Stimulated activated memory B cell treated with anti-CD40 and anti-IgM and Interleukin-4, amounts not matched to agents 10 μg/mL and 1 μg/mL and 100 μg/mL, for 72 hours (primary cell): ENCODE measurements at places on chromosomes 7 and 10.

GRCh38 chr10:102678842-102679289 is 34.6 kb downstream of the TRIM8 start:
- ATAC-seq, result peak; percentile 46

DNA sequence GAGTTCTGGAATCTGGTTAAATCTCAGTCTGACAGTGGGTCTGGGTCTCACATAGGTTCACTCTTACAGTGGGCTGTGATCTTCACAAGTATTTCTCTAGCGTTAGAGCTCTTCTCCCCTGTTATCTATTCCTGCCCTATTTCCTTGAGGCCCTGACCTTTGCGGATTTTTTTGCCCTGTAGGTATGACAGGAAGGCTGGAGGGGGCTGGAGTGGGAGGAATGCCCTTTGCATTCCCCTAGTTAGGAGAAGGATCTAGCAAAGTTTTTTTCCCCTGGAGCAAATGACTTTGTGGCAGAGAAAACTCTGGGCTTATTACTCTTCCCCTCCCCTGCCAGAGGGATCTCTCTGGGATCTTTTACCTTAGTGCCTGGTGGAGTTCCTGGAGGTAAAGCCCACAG is 49.2 kb downstream of the GALNT11 start:
- no peak for ATAC-seq

- ATAC-seq, result no peak
Measured at GRCh38 chr10:88045096-88045495, 181.7 kb downstream of the PTEN start.

- ATAC-seq, result no peak
Measured at GRCh38 chr10:30115626-30115940, 56.2 kb upstream of the JCAD start.

- no peak for ATAC-seq
Measured at GRCh38 chr10:124428207-124428777, 9.6 kb upstream of the OAT start.

DNA sequence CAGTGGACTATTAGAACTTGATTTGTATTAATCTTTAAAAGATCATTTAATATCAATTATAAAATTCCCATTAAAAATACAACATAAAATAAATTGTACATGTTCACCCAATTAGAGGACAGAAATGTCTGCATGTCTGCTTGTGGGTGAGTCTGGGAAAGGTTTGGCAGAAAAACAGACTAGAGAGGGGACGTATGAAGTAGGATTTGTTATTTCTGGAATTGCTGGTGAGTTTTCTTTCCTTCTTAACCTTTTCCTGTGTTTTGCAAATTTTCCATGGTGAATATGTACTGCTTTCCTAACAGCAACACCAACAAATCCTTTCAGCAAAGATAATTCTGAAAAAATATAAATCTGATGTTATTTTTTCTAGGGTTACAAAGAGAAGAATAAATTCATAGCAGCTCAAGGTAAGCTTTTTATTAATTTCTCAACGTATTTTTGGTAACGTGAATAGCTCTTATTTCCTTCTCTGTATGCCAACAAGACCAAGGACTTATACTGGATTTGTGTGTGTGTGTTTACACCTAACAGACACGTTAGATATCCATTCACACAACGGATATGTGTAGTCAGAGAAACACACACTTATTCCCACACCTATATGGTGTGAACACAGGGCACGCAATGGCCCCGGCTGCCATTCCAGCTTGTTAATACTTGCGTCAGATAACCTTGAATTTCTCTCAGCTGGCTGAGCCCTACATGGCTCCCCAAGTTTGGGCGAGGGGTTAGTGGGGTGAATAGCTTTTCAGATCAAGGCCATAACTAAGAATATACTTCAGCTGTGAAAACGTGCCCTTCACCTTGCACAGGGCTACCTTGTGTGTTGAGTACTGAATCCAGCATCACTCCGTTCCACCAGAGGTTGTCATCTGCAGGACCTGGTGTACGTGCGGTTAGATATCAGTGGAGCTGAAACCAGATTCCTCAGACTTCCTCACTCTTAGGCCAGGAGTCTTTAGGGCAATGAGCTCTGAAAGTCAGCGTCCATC is 64.6 kb downstream of the MKI67 start:
- ATAC-seq, result no peak
